ENCODE measurements at places on chromosomes 7 and 10.

DNA sequence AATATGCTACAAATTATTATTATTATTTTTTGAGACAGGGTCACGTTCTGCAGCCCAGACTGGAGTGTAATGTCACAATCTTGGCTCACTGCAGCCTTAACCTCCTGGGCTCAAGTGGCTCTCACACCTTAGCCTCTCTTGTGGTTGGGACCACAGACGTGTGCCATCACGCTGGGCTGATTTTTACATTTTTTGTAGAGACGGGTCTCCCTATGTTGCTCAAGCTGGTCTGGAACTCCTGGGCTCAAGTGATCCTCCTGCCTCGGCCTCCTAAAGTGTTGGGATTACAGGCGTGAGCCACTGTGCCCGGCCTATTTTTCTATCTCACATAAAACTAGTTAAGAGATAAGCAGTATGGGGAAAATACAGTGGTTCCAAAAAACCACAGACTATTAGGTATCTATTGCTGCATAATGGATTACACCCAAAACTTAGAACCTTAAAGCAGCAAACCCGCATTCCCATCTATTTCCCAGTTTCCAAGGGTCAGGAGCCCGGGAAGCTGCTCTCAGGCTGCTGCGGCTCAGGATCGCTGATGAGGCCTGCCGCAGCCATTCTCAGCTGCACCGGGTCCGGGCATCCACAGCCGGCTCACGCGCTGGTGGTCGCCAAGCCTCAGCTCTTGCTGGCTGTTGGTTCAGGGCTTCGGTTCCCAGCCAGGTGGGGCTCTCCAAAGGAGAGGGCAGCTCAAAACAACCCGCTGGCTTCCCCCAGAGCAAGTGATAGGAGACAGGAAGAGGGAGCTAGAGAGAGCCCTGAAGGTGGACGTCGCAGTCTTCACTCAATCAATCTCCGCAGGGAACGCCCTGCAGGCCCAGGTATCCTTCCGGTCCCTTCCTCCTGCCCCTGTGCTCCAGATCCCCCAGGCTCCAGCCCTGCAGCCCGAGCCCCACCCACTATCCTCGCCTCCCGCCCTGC, 128.2 kb downstream of the UBE2H start:
- no peak for DNase-seq

DNA sequence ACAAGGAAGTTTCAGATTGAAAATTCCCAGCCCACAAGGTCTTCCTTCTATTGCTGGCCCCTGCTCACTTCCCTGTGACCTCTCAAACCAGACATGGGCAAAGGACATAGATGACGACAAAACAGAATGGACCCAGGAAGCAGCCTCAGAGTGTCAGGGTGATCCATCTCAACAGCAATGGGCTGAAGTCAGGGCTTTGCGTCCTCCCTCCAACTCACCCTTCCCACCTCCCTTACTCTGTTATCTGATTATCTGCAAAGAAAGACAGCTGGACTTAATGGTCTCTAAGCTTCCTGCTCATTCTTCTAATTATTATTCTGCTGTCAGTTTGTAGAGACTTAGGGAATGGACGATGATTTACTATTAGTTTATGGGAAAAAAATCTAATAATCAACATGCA, 115.9 kb downstream of the PIP4K2A start:
- no peak for DNase-seq

- DNase-seq = no peak
Measured at GRCh38 chr10:70448236-70448635, 6.8 kb upstream of the NODAL start.

DNA sequence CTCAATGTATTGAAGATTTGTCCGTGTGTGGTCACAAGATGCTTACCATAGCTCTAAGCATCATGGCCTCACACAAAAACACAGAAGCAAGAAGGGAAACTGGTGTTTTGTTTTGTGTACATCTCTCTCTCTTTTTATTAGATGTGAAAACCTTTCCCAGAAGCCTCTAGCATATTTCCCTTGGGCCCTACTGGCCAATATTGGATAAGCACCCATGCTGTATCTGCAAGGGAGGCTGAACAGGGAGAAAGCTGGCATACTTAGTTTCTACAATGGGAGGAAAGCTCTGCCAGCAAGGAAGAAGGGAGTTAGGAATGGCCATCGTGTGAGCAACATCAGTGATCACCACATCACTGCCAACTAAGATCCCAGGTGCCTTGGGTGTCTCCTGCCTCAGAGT, 9.6 kb upstream of the NAMPT start:
- no peak for DNase-seq

- no peak for DNase-seq
Measured at GRCh38 chr7:29449569-29450260, 113.9 kb upstream of the PRR15 start.

- DNase-seq = no peak
Measured at GRCh38 chr10:113590581-113590980, 37.7 kb downstream of the HABP2 start.

DNA sequence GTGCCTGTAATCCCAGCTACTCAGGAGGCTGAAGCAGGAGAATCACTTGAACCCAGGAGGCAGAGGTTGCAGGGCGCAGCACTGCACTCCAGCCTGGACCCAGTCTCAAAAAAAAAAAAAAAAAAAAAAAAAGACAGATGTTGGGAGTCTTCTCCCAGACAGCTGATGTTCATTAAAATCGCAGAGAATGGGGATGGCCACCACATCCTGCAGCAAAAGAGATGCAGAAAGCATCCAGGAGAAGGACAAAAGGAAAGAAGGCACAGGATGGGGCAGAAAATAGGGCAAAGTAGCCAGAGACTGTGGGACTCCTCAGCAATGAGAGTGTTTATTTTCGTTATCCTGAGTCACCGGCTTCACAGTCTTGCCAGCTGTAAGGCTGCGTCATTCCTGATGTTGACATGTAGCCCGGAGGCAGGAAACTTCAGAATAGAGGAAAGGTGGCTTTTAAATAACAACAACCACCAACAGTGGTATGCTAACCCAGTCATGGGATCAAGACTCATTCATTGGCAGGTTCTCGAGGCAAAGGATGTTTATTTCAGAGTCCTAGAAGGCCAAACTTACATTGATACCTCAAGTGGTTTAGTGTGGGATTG, 149.5 kb upstream of the SVIL start:
- no peak for DNase-seq

All from esophagus squamous epithelium (tissue), 5 donors.